ENCODE measurements at places on chromosomes 3 and 15.

GRCh38 chr3:126424039-126424717 lies 29.5 kb downstream of the CFAP100 start:
- DNase-seq, result no peak

DNA sequence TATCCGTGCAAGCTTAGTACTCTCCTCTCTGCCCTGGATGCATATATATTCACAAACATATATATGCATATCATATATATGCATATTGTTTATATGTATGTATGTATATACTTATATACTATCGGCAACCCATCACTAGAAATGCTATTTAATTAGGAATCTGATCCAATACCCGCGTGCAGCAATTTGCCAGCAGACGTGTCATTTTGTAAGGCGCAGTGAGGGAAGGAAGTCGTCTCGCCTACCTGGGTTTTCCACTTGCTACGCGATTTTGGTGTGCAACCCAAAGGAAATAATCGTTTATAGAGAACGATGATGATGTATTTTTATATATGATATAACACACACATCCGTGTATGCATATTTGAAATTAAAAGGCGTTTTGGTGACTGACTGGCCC lies 5.6 kb upstream of the FEZF2 start:
- no peak for DNase-seq

GRCh38 chr3:180295811-180296210 lies 259.1 kb upstream of the PEX5L start:
- no peak for DNase-seq

DNA sequence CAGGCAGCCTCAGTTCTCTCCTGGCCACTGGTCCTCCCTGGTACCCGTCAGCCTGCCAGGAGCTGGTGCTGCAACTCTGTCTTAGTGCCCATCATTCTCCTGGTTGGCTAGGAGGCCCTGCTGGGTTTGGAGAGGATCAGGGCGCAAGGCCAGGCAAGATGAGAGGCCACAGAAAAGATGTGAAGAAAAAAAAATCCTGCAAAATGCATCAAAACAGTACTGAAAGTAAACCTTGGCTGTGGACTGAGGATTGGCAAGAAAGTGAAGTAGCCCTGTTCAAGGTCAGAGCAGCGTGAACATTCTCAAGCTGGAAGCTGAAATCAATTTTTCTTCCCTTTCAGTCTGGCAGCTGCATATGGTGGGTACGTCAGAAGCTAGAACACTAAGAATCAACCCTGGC lies 74.2 kb downstream of the GTF2E1 start:
- DNase-seq, result no peak

- DNase-seq, result peak; percentile 58
Measured at GRCh38 chr3:194133661-194134230, 2.2 kb upstream of the HES1 start.

DNA sequence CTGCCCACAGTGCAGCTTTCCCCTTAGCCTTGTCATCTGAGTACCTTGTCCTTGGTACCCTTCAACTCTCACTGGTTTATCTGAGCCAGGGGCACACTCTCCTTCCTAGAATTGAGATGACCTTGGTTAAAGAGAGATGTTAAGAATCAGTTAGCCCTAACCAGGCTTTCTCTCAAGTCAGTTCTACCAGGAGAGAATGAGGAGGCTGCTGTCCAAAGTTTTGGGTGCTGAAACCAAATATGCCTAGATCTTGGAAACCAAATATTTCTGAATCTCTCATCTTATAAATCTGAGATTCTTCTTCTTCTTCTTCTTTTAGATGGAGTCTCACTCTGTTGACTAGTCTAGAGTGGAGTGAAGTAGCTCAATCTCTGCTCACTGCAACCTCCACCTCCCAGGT lies 12.0 kb upstream of the CTXND1 start:
- DNase-seq, result peak; percentile 9

DNA sequence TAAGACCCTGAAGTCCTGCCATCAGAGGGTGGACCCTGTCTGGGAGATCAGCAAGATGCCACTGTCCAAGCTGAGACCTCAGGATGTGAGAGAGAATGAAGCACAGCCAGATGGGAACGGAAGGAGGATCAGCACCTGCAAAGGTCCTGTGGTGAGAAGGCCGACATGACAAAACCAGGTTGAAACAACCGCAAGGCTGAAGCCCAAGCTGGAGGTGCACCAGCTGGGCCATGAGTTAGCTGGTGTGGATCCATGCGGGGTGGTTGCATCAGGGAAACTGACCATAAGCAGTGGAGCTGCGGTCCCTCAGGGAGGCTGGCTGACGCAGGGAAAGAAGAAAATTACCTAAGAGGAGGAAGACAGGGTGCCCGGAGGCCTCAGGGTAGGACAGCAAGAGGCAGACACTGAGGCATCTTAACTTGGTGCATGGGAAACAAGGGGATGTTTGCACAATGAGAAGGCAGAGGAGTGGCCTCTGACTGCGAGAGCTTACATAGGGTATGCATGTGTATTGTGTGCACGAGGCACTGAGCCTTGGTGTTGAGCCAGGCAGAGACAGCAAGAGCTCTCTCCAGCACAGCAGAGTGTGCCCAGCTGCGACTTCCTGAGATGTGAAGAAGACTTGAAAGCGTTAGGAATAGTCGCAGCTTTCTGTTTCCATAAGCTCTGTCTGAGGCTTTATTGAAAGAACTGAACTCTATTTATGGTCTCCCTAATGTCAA lies 497.7 kb downstream of the OCA2 start:
- DNase-seq, result no peak

GRCh38 chr3:173553635-173554280 lies 156.2 kb downstream of the NLGN1 start:
- DNase-seq, result peak; percentile 63

DNA sequence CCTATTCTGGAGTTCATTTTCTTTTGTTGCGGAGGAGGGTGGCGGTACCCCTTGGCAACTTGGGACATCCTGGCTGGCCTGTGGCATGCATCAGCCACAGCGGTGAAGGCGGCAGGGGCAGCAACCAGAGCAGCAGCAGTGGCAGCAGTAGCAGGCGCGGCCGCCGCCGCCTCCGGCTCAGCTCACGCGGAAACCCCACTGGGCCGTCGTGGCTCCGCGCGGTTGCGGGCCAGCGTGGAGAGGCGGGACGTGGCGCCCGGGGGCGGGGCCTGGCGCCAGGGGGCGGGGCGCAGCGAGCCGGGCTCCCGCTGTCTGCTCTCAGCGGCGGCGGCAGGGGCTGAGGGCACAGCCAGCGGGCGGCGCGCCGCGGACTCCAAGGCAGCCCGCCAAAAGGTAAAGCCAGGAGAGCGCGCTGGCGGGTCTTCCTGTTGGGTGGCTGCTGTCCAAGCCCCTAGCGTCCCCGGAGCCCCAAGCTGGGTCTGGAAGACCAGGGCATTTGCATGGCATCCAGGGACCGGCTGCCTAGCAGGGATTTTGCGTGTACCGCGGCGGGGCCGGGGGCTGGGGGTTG lies 334.4 kb upstream of the THRB start:
- no peak for DNase-seq

GRCh38 chr3:126781889-126782491 lies 78.0 kb downstream of the CHCHD6 start:
- peak; percentile 81 for DNase-seq
